HFF-Myc (cell line): ENCODE measurements at places on chromosomes 12 and 14.

DNA sequence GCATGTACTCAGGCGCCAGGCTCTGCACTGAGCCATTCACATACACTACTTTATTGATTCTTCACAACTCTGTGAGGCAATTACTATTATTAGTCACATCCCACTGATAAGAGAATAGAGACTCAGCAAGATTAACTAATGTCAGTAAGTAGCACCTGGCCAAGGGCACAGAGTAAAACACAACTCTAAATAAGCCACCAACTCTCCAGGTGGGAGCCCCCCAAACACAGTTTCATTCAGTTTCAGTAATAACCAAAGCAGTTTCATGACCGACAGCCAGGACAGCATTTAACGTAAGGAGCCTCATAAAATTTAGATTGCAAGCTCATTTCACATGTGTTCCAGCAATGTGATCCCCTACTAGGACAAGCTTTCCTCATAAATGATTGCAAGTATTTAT lies 323.1 kb upstream of the CCDC196 start:
- DNase-seq = no peak

DNA sequence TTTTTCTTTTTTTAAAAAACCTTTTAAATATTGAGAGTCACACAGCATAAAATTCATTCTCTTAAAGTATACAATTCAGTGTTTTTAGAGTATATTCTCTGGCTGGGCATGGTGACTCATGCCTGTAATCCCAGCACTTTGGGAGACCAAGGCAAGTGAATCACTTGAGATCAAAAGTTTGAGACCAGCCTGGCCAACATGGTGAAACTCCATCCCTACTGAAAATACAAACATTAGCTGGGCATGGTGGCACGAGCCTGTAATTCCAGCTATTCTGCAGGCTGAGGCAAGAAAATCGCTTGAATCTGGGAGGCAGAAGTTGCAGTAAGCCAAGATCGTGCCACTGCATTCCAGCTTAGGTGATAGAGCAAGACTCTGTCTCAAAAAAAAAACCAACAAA lies 68.4 kb upstream of the BCAT1 start:
- DNase-seq = no peak

GRCh38 chr14:56294128-56294527 lies 175.9 kb downstream of the PELI2 start:
- no peak for DNase-seq

DNA sequence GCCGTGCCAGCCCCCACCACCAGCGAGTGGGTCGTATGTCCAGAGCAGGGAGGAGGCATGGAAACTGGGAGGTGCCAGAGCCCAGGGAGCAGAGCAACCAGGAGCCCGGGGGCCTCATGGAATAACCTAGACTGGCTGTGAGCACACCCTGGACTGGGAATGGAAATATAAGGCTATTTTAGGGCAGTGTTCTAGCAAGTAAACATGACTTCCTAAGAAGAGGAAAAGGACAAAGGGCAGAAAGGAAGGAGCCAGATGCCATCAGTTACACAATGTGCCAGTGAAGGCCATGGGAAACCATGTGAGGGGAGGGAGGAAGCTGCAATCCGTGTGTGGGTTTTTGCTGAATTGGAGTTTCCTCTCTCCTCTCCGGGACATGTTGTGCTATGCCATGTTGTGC lies 18.7 kb upstream of the CPM start:
- DNase-seq = no peak

- no peak for DNase-seq
Observed at GRCh38 chr12:79959484-79959883, 24.6 kb upstream of the PPP1R12A start.

- DNase-seq = no peak
Observed at GRCh38 chr12:18391151-18391550, 129.8 kb downstream of the PIK3C2G start.

DNA sequence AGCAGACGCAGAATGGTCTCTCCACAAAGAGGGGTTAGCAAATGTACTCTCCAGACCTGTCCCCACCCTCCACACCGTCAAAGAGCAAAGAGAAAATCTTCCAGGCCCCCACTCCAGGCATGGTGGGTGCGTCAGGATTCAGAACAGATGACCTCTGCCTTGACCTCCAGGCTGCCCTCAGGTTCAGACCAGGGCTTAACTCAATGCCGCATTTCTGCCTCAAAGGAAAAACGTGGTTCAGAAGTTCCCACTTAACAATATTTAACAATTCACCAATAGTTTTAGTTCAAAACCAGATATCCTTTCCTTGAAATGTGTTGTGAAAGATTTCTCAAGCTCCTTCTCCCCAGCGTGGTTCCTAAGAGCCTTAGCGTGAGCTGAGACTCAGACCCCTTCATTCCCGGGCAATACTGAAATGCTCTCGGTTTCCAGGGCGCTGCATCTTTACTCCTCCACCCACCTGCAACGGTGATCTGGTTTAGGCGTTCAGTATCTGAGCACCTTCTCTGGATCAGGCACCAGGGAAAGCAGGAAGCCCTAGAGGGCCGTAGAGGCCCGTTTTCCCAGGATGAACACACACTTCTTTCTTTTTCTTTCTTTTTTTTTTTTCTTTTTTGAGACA lies 22.9 kb downstream of the HSP90AA1 start:
- DNase-seq = no peak

- no peak for DNase-seq
Observed at GRCh38 chr14:44609201-44609600, 102.1 kb upstream of the FSCB start.

DNA sequence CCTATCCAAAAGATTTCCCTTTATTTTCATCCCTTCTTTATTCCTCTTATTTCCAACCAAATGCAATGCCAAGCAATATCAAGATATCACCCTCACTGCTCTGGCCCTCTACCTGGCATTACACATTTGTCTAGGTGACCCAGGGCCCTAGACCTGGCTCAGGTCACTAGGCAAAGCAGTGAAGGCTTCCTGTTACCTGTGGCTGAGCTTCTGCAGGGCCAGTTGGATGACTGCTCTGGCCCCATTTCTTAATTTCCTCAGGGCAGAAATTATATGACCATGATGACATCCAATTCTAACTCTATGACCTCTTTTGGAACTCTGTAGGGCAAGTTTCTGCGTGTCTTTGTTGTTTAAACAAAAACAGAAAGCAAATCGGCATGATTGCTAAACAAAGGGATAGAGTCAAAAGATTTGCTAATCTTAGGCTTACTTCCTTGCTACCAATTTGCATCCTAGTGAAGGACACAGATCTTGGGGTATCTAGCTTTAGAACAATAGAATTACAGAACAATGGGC lies 7.4 kb upstream of the CCDC198 start:
- no peak for DNase-seq

- no peak for DNase-seq
Observed at GRCh38 chr12:107679336-107679735, 6.3 kb upstream of the PWP1 start.

DNA sequence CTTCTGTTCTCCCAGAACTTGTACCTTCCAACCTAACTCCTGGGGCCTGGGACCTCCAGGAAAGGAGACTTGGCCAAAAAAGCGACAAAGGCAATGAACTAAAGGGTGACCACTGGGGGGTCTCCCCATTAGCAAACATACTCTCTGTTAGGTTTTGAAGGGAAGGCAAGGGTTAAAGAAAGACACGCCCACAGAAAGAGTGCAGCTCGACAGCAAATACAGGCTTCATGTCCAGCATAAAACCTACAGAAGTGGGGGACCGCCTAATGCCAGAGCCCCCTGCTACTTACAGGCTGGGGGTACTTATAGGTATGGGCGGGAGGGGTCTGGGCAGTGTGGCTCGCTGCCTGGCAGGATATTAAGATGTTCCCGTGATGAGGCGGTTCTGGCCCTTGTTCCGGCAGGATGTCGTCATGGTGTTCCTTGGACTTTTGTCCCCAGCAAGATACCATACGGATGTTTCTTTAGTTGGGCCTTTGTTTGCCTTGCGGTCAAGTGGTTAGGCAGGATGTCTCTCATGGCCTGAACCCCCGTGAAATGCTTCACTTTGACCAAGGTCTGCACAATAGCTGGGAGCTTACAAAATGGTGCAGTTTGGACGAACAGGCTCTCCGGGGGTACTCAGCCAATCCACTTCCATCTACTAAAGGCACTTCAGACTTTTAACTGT lies 53.4 kb downstream of the PRMT8 start:
- DNase-seq = no peak

GRCh38 chr14:59632381-59632780 lies 55.8 kb upstream of the CCDC175 start:
- DNase-seq = no peak

GRCh38 chr12:46430340-46430948 lies 57.9 kb upstream of the SLC38A2 start:
- peak; percentile 60 for DNase-seq

GRCh38 chr12:56080556-56081138 lies 682 bp downstream of the ERBB3 start:
- DNase-seq = no peak

DNA sequence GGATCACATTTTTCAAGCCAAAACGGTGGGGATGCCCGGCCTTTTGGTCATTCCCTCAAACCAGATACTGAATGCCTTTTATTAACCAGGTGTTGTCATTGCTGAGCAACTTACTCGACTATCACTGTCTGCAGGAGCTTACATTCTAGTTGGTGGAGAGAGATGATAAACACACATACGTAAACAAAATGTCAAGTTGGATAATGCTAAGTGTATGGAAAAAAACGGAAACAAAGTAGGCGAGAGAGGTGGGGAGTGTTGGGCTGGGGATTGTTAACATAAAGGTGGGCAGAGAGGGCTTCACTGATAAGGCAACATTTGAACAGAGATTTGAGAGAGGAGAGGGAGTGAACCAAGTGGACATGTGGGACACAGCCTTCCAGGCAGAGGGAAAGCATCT lies 4.5 kb downstream of the C12orf43 start:
- no peak for DNase-seq
